ENCODE measurements at places on chromosomes 4 and X. TPM values are rescaled to one million over a fixed set of nuclear protein-coding genes. Genes with fewer than 3 reads are reported as not detected.

DNA sequence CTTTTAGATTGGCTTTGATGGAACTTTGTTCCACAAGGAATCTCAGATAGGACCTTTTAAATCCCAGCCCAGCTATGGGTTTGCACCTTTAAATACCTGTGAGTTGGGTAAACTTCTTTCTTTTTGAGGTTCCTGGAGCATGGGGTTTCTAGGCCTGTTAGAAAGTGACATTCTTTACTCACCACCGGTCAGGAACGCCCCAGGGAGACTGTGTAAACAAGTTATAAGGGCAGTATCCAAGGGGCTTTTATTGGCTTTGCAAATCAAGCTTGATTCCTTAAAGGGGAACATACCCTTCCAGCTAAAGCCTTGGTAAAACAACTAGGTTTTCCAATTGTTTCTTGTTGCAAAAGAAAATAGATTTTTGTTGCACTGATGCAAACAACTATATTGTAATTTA lies 93.4 kb downstream of the TENT5D start:
- DNase-seq = no peak

The UGT2B11 gene
- total RNA-seq = not detected

The ZNF185 gene
- 9.8 TPM for total RNA-seq

DNA sequence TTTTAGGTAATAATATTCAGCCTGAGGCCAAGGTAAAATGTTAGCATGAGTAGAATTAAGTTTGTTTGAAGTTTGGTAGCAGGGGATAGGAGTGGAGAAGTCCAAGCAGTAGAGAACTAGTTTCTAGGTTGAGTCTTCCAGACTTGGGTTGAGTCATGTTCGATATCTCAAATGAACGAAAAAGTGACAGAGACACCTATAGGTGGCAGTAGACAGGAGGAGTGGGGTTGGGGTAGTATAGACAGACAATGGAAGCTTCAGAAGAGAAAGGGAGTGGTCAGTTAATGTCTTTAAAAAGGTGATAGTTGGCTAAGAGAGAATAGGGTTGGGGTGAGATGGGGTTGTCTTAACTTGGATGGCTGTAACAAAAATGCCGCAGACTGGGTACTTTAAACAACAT lies 58.7 kb upstream of the EMCN start:
- DNase-seq = no peak

Data from SJSA1 (cell line).